NCI-H774 (cell line): ENCODE measurements at places on chromosomes 2 and 18.

DNA sequence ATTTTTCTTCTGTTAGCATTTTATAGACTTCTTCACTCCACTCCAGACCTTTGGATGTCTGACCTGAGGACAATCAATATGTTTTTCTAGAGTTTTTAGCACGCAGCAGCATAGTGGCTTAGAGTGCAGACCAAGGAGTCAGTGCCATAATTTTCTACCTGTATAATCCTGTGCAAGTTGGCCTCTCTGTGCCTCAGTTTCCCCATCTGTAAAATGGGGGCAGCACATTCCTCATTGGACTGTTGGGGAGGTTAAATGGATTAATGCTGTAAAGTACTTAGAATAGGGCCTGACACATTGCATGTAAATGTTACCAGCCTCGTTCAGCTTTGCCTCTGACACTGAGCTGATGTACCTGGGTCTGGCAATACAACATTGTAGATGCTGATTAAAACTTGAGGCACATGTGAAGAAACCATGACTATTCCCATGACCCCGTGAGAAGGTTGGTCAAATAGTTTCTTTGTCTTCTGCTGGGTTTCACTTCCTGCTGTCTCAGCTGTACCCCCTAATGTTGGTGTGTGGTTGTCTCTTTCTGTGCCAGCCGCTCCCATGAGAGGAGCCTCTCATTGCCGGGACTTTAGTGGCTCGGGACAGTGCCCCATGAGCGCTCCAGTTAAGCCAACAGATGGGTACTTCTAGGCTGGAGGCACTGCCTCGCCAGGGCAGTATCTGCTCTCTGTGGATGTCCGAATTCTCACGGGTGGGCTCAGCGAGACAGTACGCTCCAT is 125.3 kb downstream of the SH3RF3 start:
- no peak for DNase-seq

GRCh38 chr18:47679864-47680263 is 250.6 kb downstream of the SMAD2 start:
- DNase-seq, result no peak

- DNase-seq, result no peak
These were observed 14.7 kb downstream of the DAW1 start for GRCh38 chr2:227886149-227886548.

GRCh38 chr2:226489775-226490541 is 309.7 kb downstream of the IRS1 start:
- no peak for DNase-seq

DNA sequence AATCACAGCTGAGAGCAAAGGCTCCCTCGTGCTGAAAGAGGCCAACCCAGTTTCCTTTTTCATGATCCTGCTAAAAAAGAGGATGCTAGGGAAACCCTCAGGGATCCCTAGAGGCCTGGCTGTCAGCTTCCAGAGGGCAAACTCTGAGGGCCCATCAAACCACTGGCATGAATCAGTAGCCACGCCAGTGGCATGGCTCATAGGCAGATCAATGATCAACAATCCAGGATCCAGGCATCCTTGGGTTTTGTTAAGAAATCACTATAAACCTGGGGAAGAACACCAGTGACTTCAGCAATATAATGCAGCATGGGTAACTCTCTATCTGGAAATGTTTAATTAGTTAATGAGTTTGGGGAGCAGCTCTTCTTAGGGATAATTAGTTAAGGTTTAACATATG is 286.5 kb downstream of the C1D start:
- no peak for DNase-seq

DNA sequence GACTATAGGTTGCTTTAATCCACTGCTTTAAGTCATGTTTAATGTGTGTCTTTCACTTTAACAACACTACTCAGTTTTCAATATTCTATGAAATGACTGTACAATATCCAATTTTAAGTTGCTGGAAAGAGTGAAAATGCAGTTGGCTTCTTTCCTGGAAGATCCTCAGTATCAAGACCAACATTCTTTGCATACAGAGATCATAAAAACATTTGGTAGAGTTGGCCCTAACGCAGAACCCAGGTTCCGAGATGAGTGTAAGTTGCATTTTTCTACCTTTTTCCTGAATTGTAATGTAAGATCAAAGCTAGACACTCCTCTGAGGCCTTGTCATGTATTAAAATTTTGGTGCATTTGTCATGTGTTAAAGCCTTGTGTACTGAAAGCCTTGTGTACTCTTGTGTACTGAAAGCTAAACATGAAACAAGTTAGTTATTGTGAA is 42.9 kb upstream of the TNFRSF11A start:
- no peak for DNase-seq

GRCh38 chr2:75801234-75801982 is 90.7 kb upstream of the GCFC2 start:
- DNase-seq, result no peak
